ENCODE measurements at places on chromosomes 2 and 18.

DNA sequence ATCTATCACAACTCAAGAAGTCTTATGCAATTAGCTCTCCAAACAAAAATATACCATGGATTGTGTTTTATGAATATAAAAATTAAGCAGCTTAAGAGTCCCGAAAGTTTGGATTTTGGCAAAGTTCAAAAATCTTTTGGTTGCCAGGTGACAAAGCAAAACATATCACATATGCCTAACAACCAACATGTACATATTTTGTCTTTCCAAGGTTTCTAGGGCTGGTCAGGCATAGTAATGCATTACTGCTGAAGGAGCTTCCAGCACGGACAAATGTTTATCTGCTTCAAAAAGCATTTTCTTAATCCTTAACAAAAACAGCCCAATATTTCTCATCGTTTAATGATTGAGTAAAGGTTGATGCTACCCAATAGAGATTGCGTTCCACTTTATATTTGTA is 1327.1 kb upstream of the ZEB2 start:
- no peak for DNase-seq

- DNase-seq = no peak
These were observed 74.5 kb downstream of the MDH1 start for GRCh38 chr2:63663013-63663864.

GRCh38 chr18:57930476-57930875 is 113.5 kb upstream of the NEDD4L start:
- DNase-seq = no peak

DNA sequence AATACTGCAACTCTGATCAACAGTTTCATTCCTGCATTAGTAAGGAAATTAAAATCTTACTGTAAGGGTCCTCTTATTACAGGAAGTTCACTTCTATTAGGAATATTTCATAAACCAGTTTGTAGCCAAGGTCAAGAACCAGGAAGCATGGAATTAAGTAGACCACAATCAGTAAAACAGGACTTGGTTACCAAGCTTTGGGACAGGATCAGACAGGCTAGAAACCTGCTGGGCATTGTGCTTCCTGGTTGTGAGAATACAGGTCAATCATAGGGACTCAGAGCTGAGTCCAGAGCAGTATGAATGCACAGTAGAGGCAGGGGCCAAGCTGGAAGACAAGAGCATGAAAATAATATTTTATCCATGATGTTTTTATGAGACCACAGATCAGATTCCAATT is 248.0 kb downstream of the IKZF2 start:
- DNase-seq = no peak

GRCh38 chr2:174499371-174499770 is 12.5 kb upstream of the GPR155 start:
- no peak for DNase-seq

DNA sequence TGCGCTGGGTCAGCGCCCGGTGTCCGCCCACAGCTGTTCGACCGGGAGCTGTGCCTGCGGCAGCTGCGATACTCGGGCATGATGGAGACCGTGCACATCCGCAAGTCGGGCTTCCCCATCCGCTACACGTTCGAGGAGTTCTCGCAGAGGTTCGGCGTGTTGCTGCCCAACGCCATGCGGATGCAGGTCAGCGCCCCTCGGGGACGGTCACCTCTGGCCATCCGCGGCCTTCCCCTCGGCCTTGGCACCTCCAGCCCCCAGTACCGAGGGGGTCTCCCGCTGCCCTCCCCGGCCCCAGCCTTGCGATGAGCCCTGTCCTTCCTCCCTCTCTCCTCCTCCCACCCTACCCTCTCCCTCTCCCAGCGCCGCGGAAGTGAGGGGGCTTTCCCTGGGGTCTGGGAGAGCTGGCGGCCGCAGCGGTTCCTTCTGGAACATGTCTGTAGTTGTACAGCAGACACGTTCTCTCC is 53.2 kb upstream of the GPR17 start:
- no peak for DNase-seq

- DNase-seq = no peak
These were observed 49.8 kb downstream of the FBXO15 start for GRCh38 chr18:74097803-74098202.

- no peak for DNase-seq
These were observed 156.8 kb downstream of the STK39 start for GRCh38 chr2:168090366-168091135.

DNA sequence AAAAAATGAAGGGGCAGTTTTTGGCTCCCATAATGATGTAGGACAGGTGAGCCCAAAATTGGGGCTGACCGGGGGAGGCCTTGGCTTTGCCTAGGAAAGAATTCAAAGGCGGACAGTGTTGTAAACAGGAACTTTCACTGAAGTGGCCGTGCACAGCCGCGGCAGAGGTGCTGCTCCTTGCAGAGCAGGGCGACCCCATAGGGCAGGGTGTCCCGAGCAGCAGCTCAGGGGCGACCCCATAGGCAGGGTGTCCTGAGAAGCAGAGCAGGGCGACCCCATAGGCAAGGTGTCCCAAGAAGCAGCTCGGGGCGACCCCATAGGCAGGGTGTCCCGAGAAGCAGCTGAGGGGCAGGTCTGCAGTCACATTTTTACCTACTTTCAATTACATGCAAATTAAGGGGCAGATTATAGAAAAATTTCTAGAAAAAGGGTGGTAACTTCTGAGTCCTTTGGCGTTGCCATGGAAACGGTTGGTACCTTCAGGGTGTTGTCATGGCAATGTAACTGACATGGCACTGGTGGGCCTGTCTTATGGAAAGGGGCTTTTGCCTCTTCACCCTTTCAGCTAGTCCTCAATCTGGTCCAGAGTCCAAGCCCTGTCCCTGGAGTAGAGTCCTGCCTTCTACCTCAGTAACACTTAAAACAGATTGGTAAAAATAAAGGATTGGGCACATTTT is 134.5 kb downstream of the FBXO15 start:
- no peak for DNase-seq

DNA sequence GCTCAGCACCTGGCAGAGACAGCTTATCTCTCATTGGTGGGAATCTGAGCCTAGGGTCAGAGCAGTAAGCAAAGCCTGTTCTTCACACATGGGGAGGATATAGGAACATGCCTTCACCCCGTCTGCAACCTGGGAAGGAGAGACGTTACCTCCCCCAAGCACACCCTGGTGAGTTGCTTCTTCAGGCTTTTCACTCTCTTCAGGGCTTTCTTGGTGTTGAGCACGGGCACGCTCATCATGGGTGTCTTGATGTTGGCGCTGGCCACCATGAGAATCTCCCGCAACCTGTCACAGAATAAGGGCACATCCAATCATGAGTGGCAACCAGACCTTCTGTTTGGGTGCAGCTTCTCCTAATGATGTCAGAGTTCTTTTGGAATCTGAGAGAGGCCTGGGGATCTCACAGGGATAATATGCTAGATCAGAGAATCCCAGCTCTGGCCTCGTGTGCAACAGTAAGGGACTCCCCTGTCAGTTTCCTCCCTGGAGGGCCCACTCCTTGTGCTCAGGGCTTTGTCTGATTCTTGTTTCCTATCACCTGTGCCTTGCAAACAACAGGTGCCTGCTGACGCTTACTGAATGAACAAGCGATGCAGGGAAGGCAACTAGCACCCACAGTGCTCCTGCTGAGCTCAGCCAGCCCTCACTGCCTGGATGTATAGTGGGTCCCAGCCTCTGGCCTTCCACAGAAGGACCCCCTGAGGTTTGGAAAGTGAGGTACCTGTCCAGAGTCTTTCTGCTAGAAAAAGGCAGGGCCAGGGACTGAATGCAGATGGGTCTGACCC is 66.3 kb downstream of the POLR1A start:
- no peak for DNase-seq
